ENCODE measurements at places on chromosomes 2 and 18.

GRCh38 chr2:204986641-204987040 lies 441.4 kb downstream of the PARD3B start:
- no peak for DNase-seq

DNA sequence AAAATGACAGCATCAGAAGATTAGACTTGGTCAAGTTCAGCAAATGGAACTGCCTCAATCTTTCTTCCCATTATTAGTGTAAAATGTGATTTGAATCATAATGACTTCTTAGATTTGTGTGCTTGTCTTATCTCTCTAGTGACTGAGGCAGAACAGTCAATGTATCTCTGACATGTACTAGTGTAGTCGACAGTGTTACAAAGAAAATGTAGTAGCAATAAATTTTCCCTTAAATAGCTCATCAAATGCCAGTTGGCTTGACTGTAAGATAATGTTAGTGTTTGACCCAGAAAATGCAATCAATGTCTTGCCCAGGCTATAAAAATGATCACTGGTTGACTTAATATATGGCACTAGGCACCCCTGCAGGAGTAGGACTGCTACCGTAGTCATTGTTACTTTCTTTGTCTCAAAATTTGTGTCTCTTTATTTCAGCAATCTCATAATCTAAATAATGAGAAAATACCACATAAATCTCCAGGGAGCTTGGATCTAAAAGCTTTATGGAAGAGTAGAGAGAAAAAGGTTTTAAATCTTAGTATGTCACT lies 1336.7 kb downstream of the DPP10 start:
- no peak for DNase-seq

DNA sequence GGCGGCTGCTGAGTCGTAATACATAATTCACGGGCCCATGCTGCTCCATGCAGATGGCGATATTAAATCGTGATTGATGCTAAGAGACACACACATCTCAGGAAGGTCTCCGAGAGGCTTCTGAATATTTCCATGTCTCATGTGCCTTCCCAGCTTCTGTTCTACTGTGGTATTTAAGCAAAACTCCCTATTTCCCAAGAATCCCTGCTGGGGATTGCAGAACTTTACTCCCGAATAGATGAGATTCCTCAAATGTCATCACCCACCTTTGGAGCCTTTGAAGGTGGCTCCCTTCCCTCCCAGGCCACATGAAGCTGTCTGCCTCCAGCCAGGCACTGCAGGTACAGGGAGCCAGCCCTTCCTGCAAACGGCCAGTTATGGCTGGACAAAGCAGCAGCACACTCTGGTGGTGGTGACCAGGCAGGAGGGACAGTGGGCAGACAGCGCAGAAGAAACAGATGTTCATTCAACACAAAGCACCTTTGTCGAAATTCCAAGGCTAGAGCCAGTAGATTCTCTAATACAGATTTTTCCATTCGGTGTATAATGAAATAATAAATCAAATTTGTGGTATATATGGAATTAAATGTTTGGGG lies 14.1 kb downstream of the NRP2 start:
- no peak for DNase-seq

- no peak for DNase-seq
Measured at GRCh38 chr2:216408426-216409290, 3.6 kb upstream of the SMARCAL1 start.

DNA sequence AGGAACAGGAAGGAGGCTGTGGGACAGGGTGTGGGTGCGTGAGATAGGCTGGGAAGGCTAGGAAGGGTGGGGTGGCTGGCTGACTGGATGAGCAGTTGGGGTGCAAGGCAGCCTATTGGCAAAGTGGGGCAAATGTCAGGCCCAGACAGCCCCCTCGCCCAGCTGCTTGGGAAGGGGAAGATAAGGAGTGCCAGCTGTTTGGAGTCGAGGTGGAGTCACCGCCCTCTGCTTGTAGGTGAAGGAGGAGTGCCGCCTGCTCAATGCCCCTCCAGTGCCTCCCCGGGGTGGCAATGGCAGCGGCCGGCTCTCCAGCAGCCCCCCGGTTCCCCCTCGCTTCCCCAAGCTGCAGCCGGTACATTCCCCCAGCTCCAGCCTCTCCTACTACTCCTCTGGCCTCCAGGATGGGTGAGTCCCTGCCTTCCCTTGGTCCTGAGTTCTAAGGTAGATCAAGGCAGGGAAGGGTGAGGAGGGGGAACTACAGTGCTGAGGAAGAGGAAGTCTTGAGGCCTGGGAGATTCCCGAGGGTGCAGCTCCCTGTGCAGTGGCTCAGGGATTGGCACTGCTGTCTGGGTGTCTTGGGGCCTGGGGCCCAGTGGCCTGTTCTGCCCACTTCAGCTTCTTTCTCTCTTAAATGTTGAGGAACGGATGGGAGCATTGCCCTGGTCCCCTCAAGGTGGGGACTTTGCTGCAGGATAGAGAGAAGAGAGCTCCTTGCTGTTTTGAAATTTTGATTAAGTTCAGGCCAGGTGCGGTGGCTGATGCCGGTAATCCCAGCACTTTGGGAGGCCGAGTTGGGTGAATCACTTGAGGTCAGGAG lies 13.3 kb downstream of the GAREM2 start:
- DNase-seq: no peak

GRCh38 chr2:8003462-8004075 lies 678.3 kb upstream of the ID2 start:
- no peak for DNase-seq

DNA sequence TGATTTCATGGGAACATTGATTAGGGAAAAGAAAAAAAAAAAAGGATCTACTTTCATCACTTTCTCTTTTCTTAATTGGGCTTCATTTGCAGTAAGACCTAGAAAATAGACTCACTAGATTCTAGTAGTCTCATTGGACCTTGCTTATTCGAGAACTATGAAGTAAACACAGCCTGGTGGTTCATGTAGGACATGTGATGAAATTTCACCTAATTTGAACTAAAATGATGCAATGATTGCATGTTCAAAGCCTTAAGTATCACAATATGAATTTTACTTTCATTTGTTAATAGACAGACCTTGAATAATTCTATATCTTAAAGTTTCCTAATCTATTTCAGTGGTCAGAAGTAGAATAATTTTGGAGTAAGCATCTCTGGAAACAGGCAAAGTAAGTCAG lies 688.9 kb upstream of the NRXN1 start:
- DNase-seq: no peak

- peak; percentile 83 for DNase-seq
Measured at GRCh38 chr2:160269803-160270570, 69.9 kb upstream of the ITGB6 start.

DNA sequence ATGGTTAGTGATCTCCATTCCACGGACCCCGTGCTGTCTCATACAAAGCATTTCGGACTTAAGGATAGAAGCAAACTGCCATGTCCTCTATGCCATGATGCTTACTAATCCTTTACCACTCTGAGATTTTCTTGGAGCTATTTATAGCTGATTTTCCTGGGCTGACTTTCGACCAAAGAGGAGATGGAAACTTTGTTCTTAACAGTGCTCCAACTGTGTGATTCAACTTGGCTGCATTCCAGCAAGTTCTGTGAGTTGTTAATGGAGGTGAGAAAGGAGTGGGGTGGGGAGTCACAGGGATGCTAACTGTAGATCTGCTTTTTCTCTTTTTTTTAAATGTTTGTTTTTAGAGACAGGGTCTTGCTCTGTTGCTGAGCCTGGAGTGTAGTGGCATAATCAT lies 45.5 kb upstream of the MSH2 start:
- no peak for DNase-seq

DNA sequence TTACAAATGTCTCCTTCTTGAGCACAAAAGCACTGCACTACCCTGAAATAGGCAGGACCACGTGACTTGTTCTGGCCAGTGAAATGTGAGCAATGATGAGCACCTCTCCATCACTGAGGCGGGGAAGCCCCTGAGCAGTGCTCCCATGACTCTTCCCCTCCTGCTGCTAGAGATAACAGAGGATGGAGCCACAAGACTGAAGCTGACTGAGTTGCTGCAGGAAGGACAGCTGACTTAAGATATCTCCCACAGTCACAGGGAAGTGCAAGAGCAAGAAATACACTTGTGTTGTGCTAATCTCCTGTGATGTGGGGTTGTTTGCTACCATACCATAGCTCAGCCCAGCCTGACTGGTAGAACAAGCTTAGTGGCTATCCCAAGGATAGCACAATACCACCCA lies 38.7 kb downstream of the STK39 start:
- DNase-seq: no peak

DNA sequence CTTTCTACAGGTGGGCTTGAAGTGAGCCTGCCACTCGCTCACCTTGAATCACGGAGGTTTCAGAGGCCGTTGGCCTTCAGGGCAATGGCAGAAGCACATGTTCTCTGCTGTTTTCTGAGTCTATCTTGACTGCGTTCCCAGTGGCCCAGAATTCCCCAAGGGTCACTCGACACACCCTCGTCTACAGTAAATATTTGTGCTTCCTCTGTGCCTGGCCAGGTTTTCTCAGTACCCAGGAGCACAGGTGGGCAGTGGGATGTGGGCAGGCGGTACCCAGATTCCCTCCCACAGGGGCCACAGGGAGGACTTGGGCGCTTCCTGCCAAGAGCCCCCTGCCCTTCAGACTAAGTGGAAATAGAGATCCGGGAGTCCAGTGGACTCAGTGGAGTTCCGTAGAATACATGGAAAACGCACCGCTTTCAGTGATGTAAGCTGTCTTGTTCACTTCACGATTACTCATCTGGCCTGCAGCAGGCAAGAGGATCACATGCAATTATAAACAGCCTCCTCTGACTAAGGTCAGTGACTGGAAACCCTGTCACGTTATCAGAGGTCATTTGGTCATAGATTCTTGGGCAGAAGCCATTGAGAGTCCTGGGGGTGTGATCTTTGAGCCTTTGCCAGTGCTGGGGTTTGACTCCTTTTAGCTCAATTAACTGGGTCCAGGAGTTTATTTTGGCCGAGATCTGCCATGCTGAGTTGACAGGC lies 179.8 kb downstream of the NEDD4L start:
- no peak for DNase-seq

GRCh38 chr2:21643180-21643579 lies 519.4 kb downstream of the TDRD15 start:
- no peak for DNase-seq

GRCh38 chr2:11635141-11635540 lies 34.9 kb downstream of the NTSR2 start:
- no peak for DNase-seq

- no peak for DNase-seq
Measured at GRCh38 chr2:113406114-113406513, 31.4 kb upstream of the ZNG1B start.

- DNase-seq: no peak
Measured at GRCh38 chr2:64632835-64633819, 20.6 kb downstream of the SERTAD2 start.

- DNase-seq: no peak
Measured at GRCh38 chr2:138730497-138731030, 49.6 kb downstream of the NXPH2 start.

DNA sequence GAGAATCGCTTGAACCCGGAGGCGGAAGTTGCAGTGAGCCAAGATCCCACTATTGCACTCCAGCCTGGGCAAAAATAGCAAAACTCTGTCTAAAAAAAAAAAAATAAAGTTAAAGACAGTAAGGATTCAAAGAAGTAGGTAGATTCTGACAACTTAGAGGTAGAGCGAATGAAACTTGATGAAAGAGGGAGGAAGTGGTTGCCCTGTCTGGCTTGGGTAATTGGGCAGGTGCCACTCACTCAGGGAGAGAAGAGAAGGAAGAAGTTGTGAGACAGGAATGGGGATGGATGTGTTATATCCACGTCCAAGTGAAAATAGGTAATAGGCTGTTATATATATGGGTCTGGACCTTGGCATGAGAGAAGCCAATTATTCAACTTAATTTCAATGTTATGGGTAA lies 26.3 kb downstream of the NDC80 start:
- no peak for DNase-seq

DNA sequence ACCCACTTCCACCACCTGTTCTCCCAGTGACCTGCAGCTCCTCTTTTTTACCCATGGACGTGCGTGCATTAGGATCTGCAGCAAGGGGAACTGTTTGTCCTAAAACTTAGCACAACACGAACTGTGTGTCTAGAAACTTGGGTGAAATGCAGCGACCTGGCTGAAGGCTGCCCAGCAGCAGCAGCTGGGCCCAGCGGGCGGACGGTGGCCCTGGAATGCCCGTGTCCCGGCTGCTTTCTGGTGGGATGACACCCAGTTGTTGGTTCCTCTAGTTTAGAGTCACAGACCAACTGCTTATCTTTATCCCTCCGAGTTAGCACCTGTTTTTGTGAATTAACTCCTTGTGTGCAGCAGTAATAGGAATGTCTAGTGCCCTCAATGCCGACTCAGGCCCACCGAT lies 61.9 kb upstream of the PXDN start:
- DNase-seq: no peak

GRCh38 chr2:227115761-227116160 lies 48.2 kb downstream of the COL4A4 start:
- DNase-seq: no peak

- no peak for DNase-seq
Measured at GRCh38 chr18:22499421-22499820, 81.7 kb upstream of the CTAGE1 start.

DNA sequence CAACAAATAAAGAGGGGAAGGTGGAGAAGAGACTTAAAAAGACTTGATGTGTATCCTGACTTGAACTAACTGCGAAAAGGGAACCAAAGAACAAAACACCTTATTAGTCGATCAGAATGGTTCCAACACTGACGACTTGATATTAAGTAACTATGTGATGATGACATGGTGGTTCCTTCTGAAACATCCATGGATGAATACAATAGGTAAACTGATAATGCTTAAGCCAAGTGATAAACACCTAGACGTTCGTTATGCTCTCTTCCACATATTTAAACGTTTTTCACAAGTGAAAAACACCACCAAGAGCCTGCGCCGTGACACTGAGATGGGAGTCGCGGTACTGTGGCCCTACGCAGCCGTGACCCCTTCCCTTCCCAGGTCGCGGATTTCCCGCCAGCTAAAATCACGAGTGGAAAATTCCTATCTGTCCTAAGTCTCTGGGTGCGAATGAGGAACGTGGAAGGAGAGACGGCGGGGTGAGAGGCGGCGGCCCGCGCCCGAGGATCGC lies 797 bp downstream of the TTC32 start:
- DNase-seq: no peak

DNA sequence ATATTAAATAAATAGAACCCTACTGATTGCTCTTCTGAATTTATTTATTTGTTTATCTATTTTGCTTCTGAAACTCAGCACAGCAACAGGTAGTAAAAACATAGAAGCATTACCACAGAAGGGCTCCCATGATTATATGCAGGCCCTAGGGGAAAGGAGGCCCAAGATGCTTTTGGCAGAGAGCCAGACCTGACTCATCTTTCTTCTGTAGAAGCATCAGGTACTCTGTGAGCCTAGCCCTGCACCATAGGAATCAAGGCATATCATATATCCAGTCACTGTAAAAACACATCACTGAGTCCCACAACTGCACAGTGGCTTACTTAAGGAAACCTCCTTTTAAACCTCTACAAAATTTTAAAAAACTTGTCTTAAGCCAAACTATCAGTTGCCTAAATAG lies 1.8 kb downstream of the SCN9A start:
- DNase-seq: no peak
